HAP-1 (cell line): ENCODE measurements at places on chromosomes 7 and 10.

GRCh38 chr7:27113991-27114769 lies 11.7 kb upstream of the HOXA2 start:
- DNase-seq, result no peak

DNA sequence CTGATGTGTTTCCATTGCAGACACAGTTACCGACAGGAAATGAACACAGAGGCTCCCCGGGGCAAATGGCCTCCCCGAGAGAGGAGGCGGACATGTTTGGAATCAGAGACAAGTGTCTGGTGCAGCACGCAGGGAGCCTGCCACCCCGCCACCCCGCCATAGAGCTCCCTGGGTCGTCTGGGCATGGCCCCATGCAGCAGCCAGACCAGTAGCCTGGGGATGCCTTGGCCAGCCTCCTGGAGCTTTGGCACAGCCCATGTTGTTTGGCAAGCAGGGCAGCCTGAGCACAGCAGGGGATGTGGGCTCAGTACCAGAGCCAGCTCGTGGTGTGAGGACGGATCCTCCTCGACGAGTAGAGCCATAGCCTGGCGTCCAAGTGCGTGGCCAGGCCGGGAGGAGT lies 80.8 kb downstream of the NKX6-2 start:
- DNase-seq, result no peak

DNA sequence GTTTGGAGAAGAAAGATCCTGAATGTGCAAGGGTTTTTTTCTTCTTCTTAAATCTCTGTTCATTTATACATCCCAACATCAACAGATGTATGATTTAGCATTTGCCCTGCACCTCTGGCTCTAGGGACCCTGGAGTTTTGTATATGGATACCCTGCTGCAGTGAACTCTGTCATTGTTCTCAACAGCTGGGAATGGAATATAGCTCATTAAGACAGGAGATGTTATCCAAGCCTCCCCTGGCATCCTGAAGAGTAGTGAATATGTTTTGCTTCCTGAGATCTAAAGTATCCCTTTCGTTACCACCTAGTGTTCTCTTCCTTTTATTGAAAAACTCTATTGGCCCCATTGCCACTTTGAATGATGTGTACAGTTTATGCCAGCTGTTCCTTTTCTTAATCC lies 275.9 kb downstream of the EXOC4 start:
- no peak for DNase-seq

DNA sequence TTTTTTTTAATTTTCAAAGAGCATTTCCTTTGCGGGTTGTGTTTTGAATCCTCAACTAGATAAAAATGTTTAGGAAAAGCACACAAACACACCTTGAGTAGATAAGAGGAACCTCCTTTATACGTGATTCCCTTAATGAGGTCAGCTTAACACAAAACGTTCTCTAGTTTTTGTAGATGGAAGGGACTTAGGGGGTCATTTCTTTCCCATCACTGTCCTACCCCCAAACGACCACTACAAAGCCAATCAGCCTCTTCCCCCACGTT lies 1.2 kb downstream of the SUV39H2 start:
- DNase-seq, result no peak

DNA sequence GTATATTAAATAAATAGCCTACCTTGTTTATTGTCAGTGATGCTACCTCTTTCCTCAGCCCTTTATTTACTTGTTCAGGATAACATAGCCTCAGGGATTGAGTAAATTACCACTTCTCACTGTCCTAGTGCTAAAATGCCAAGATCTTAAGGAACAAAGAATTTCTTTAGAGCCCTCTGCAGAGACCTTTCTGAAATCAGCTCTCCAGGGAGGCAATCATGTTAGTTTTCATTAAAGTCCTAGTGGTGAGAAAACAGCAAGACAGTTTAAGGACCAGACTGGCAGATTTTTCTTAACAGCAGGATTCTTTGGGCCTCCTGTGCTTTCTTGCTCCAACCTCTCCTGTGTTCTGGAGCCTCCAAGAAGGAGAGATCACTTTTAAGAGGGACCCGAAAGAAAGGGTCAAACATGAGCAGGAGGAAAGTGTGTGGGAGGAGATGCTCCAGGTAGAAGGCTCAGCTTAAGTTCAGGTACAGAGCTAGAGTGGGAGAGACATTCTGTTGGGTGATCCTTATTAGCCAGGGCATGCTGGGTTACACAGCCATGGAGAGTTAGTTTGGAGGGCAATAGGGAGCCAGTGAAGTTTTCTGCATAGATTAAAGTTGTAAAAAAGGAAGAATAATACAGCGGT lies 1.2 kb upstream of the PLCE1 start:
- DNase-seq, result peak; percentile 47

GRCh38 chr7:35553519-35553918 lies 141.4 kb downstream of the HERPUD2 start:
- no peak for DNase-seq

DNA sequence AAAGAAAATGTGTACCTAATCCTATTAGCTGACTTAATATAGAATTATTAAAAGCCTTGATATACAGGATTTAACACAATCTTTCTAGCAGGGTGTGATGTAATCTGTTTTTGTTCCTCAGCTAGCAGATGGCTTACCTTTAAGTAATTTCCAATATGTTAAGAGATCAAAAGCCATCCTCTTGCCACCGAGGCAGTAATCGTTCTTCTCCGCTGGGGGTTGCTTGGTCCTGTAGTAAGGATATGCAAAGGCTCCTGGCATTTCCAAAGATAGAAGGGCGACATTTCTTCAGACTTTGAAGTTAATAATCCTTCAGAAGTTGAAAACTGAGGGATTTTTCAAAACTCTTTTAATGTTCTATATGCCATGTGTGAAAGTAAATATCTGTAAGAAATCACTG lies 156.4 kb downstream of the FZD1 start:
- DNase-seq, result no peak

GRCh38 chr7:46369933-46370654 lies 449.0 kb upstream of the IGFBP3 start:
- no peak for DNase-seq

GRCh38 chr7:26390016-26390415 lies 98.4 kb downstream of the SNX10 start:
- DNase-seq, result no peak

DNA sequence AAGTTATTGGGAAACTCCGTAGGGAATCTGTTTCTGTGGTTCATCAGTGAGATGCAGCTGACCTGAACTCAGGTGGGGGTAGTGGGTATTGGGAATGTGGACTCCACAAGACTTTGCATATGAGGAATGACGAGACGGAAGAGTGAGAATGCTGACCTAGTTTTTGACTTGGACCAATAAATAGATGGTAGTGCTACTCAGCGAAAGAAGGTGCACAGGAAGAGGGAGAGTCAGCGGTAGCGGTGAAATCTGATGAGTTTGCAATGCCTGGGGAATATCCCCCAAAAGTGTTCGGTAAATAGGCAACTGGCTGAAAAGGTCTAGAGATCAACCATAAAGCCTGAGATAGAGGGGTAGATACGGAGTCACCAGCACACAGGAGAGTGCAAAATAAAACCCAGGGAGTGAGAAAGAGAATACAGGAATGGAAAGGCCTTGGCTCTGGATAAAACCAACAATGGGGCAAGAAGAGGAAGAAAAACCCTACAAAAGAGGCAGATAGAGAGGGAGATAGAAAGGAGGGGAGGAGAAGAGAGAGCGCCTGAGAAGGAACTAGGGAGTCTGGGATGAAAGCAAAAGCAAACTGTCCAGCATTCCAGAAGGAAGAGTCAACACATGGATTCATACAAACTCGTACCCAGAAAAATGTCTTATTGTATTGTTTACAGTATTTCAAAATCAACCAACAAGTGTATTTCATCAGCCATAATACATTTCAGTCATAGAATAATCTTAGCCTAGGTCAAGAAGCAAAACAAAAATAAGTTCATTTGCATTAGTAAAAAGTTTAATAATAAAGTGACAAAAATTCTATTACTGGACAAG lies 5.4 kb downstream of the ARHGAP21 start:
- no peak for DNase-seq

DNA sequence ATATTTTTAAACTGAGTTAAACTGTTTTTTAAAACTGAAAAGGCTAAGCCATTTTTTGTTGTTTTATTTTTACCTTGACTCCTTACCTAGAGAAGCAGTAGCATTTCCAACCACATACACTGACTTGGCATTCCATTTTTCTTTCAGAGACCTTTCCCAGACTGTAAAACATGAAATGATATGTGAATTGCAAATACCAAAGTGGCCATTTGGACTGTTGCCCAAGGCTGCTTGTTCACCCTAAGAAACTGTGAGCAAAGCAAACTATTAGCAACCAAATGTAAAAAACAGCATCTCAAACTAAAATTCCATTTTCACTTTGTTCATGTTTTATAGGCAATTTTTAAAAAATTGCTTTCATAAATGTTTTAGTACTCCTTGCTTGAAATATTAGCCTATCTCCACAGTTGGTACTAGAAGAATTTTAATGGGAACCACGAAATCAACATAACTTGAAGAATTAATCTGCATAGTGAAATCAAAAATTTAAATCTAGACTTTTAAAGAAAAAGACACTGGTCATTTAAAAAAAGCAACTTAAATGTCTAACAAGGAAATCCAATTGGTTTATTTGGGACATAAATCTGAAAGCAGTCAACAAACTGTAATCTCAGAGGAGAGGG lies 10.8 kb downstream of the UROS start:
- no peak for DNase-seq

DNA sequence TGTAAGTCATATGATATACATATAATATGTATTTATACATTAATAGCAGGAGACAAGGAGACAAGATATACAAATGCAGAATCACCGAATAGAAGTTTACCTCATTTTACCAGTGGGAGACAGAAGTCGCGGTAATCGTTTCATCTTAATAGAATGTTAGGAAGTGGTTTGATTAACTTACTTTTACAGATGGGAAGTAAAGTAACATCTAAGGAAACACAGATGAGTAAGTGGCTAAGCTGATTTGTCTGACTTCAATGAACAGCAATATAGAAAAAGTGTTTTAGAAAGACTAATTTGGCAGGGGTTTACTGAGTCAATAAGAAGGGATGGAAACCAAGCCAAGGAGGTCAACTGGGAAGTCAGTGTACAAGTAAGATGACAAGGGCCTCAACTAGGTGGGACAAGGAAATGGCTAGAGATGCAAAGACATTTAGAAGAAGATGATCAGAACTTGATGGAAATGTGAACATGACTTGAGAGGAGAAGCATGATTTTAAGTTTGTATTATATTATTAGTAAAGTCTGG lies 36.2 kb upstream of the FAM133B start:
- no peak for DNase-seq

DNA sequence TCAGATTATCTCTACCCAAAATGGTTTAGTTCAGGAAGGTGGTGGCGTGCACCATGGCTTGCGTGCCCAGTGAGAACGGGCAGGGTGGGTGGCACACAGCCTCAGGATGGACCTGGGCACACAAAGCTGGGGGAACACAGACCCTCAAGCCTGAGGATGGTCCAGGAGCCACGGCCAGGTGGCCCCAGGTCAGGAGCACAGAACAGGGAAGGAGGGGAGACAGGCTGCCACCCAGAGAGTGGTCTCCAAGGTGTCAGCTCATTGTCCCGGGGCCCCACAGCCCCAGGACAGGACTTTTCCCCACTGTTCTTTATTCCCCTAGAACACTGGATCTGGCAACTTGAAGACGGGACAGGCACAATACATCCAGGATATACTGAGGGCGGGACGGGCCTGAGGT lies 75.6 kb upstream of the MGMT start:
- no peak for DNase-seq

GRCh38 chr10:98259606-98260315 lies 8.2 kb downstream of the LOXL4 start:
- no peak for DNase-seq

GRCh38 chr10:104255311-104255981 lies 754 bp downstream of the GSTO1 start:
- DNase-seq, result peak; percentile 39

DNA sequence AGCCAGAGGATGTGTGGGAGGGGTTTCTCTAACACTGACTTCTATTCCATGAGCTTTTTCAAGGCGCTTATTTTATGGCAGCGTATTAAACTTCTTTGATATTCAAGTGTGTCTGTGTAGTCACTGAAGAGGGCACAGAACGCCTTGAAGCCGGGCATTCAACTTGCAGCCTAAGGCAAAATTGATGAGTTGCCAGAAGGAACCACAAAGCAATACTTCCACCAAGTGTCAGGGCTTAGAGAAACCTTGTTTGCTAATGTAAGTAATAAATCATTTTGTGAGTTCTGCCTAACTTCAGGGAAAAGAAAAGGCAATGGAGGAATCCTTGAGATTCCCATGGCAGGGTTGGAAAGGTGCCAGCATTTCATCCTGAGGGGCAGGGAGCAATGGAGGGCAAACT lies 163.8 kb downstream of the LCOR start:
- peak; percentile 85 for DNase-seq

DNA sequence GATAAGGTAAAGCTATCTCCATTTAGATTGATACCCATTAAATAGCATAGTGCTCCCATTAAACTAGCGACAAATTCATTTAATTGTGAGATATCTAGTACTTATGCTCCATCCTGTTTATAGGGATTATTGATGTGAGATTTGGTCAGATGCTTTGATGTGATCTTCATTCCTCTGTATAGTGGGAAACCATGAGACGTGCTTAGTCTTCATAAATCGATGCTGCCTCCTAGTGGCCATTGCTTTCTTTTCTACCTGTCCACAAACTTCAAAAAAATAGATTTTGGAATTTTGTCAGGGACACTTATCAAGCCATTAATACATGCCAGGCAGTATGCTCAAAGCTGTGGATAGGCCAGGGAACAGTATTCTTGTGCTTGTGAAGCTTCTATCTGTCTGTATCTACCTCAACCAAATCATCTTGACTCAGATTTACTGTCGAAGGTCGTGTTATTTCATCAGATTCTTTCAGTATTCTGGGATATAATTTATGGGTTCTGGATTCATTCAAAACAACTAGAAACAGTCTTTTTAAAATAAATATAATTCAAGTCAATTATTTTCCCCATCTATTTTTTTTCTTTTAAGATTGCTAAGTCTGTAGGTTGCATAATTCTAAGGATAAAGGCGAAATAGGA lies 12.0 kb downstream of the LSM8 start:
- peak; percentile 82 for DNase-seq

DNA sequence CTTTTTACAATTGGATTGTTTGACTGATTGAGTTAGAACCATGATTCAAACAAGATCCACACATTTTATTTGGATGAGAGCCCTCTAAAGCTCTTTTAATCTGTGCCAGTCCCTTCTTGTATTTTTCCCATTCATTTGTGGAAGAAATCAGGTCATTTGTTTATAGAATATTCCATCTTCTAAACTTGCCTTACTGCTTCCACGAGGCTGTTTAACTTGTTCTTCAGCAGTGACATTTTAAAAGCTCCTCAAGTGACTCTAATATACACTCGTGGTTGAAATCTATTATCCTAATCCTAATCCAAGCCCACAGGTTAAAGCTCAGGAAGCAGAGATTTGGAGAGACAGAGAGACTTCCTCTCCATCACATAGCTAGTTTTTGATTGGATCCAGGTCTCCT lies 155.4 kb upstream of the SVIL start:
- DNase-seq, result no peak
